ENCODE measurements at places on chromosomes 7 and 10.

DNA sequence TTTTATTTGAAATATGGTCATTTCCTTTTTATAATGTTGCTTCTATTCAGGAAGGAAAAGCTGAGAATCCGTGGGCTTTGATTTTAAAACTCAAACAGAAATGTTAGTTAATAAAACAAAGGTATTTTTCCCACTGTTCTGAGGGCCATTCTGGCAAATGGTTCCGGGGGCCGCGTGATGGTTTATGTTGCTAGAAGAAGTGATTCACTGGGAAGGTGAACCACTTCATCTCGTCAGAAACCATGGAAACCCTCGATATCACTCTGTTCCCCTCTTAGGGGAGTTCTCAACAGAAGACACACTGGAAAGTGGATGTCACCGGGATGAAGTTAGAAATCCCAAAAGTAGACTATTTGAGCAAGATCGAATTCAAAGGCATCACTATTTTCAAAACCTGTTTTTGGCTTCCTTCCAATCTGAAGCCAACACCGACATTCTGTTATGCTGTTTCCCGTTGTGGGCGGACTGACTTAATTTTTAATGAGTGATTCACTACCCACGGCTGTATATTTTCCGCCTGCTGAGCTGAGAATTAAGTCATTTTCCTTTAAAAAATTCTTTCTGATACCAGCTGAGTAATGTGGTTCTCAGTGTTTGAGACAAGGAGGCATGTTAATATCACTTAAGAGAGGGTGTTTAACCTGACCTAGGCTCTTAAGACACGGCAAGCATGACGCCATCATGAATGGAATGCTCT, 84.1 kb downstream of the PTPRE start:
- DNase-seq = no peak

- DNase-seq = no peak
These were observed 13.0 kb downstream of the ESYT2 start for GRCh38 chr7:158816271-158816670.

DNA sequence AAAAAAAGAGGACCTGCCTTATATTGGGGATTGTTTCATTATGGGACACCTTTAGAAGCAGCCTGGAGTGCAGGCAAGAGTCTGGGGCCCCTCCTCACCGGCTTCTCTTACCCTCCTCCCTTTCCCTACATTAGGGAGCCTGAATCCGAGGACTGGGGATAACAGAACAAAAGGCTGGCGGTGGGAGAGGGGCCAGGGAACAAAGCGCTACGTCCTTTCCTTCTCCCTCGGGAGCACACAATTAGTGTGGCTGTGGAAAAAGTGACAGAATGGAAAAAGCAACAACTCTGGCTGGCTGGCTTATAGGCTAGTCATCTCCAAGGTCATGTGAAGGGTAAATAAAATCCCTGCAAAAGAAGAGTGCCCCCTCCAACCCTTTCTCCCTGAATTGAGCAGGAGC, 74.7 kb downstream of the LSM5 start:
- no peak for DNase-seq

DNA sequence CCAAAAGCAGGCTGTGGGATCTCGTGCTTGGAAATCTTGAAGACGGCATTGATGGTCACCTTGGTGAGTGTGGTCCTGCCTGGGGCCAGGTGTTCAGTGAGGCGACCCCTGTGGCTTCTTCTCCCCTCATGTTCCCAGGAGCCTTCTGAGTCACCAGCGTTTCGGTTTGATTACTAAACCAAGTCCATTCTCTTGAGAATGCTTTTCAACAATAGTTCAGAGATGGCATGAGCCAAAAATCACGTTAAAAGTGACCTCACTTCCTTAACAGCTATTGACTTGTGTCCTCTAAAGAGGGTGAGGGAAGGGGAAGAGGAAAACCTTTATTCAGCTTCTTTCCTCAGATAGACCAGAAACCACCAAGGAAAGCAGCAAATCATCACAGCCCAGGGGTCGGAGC, 315.2 kb downstream of the GATA3 start:
- no peak for DNase-seq

DNA sequence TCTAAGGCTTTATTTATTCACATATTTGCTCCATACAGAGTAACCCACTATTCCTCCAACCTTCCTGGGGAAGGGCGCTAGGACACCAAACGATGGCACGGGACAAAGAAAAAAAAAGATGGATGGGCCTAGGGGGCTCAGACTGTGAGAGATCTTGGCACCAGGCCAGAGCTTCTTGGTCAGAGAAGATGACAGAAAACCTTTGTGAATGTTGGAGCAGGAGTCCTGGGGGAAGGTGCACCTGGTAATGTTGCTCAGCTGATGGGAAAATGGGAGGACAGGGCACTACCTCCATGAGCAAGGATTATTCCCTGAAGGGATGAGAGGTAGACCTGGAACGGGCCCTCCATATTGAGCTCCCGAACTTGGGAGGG, 1.4 kb upstream of the SH3PXD2A start:
- DNase-seq = no peak

GRCh38 chr10:48765039-48765438, 80.4 kb downstream of the WDFY4 start:
- no peak for DNase-seq

DNA sequence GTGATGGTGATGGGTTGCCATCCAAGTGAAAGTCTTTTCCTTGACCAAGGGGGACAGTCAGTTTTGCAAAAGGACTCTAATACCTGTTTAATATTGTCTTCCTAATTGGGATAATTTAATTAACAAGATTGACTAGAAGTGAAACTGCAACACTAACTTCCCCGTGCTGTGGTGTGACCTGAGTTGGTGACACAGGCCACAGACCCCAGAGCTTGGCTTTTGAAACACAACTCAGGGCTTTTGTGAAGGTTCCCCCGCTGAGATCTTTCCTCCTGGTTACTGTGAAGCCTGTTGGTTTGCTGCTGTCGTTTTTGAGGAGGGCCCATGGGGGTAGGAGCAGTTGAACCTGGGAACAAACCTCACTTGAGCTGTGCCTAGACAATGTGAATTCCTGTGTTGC, 6.9 kb downstream of the PPIF start:
- no peak for DNase-seq

- DNase-seq = no peak
These were observed 163.3 kb downstream of the SVIL start for GRCh38 chr10:29471544-29471859.

GRCh38 chr7:38220452-38220851, 42.4 kb downstream of the STARD3NL start:
- no peak for DNase-seq

DNA sequence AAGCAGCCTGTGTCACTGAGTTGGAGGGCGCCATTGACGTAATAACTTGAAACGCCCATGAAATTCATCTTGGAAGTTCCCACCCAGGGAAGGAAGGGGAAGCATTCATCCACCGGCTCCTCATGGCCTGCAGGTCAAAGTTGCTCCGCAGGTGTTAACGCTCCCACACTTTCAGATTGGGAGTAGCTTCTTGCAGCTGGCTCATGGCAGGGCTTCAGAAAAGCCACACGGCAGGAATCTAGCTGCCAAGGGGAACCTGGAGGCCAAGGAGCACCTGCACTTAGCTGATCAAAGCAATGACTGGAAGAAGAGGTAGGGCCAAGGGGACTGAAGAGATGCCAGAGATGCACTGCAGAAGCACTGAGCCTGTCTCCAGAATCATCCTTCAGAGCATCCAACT, 203.2 kb downstream of the ARHGAP12 start:
- no peak for DNase-seq

GRCh38 chr7:121099572-121099971, 111.1 kb downstream of the CPED1 start:
- DNase-seq = no peak

DNA sequence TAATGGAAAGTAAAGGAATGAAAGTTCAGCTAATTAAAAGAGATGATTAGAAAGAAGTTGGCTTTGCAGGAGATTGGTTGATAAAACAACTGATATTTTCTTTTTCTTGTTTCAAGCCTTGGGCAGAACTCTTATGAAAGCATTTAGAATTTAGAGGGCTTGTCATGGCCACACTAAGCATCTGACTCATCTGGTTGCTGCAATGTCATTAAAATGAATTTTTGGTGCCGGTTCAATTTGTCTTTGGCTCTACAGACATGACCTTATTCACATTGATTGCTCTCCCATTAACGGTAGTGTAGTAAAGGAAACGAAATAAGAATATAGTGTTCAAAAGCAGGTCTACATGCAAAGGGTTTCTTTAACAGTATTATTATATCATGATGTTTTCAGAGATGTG, 1012.4 kb upstream of the C7orf33 start:
- DNase-seq = no peak

- peak; percentile 40 for DNase-seq
These were observed 291.8 kb downstream of the CRPPA start for GRCh38 chr7:16129431-16130110.

GRCh38 chr7:91657483-91658071, 222.9 kb downstream of the MTERF1 start:
- no peak for DNase-seq
